ENCODE measurements at places on chromosomes 13 and 19.
A peak's percentile ranks its signal among the peaks of the same experiment; 100 is the strongest.

DNA sequence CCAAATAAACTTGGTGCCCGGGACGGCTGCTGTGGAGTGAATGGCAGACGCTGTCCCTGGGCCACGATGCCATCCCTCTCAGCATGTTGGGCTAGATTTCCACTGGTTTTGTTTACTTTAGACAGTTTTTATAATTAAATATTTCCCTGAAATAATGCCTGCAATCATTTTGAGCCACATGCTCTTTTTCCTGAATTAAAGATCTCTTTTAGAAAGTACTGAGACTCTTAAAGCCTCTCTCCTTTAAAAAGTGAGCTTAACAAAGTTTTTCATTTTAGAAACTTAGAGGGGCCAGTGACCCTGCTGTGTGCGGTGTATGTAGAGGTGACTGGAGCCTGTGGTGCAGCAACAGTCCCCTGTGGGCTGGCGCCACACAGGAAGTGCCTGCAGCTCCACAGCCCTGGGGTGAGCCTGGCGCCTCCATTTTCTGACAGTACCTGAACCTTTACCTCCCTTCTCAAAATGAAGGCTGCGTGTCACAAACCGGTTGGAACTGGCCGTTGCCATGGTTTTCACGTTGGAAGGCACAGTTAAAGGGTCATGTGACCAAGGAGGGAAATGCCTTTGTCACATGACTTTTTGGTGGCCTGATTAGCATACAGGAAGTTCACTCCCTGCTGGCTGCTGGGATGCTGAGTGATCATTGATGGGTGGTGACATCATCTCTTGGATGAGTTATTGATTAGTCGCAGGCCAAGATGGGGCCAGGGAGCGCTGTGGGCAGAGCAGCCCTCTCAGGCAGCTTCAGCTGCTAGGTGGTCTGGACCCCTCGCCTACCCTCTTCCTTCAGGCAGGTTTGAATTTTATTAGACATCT is 26.3 kb downstream of the TSSK6 start:
- DNase-seq: peak; percentile 87

DNA sequence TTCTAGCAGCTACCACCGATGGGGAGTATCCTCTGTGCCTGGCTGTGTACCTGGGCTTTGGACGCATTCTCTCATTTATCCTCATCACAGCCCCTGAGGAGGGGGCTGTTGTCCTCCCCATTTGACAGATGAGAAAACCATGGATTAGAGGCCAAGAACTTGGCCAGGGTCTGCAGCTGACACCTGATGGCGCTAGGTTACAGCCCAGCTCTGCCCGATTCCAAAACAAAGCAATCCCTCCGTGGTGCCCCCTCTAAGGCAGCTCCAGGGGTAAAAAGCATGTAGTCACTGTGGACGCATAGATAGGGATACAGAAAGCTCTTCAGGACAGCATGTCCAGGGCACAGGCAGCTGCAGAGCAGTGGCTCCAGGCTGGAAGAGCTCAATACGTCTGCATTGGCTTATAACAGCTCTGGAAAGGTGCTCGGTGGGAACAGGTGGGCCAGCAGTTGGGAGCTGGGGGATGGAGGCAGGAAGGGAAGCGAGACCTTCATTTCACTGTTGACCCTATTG is 35.4 kb upstream of the UQCRFS1 start:
- no peak for DNase-seq

- DNase-seq: peak; percentile 88
These were observed 519.3 kb downstream of the GPC6 start for GRCh38 chr13:93745884-93746283.

GRCh38 chr13:70310396-70311119 is 202.3 kb upstream of the KLHL1 start:
- DNase-seq: no peak

DNA sequence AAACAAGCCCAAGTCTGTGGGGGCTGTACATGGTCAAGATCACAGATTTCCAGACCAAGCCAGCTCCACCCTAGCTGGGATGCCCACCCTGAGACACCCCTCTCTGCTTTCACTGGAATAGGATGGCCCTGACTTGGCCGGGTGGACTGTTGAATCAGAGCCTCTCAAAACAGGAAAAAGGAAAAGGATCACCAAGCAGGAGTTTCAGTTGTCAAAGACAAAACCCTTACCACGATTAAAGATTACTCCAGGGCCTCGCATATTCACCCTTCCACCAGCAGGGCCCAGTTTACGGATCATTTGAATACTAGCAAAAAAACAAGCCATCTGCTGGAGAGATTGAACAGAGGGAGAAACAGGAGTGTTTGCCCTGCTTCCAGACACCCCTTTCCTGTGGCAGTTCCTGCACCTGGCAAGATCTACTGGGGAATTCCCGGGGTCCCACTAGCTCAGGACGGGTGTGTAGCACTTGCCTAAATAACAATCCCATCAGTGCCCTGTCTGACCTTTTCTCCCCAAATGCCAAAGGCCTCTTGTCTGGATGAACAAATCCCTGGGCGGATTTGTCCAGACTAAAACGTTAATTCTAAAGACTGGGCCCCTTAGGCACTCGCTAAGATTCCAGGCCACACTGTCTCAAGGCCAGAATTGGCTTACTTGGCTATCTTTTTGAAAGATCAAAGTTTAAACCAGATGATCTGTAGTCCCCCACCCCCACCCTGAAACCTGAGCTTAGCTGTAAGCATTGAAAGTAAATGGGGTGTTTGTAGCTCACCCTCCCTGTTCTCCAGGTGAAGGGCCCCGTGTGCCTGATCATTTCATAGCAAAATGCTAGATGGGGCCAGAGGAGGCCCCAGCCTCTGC is 38.4 kb downstream of the ACTN4 start:
- peak; percentile 66 for DNase-seq

GRCh38 chr13:109667056-109667455 is 119.3 kb downstream of the IRS2 start:
- peak; percentile 64 for DNase-seq

DNA sequence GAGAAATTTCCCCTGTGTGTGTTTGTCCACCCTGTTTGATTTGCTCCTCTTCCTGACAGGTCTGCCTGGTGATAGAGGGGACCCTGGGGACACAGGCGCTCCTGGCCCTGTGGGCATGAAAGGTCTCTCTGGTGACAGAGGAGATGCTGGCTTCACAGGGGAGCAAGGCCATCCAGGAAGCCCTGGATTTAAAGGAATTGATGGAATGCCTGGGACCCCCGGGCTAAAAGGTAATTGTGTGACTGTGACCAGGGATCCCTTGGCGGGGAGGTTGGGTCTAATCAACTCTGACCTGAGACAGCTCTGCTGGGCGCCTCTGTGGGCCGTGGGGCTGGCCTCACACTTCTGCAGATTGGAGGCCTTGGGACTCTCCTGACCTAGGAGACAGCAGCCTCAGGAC is 81.4 kb downstream of the RAB20 start:
- DNase-seq: no peak

DNA sequence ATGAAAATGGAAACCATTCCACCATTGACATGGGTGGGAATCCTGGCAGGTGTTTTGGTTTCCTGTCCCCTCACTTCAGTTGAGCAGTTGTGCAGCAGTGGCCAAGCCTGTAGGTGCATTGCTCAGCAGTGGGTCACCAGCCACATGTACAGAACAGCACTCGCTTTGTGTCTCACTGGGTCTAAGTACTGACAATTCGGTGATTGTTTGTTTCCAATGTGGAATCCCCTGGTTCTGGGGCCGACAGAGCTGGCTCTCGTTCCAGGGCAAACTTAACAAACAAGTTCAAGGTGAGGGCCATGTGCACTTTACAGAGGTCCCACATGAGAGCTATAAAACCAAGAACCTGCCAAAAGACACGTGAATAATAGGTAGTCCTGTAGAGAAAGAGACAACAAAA is 54.1 kb upstream of the SPATA13 start:
- DNase-seq: no peak

DNA sequence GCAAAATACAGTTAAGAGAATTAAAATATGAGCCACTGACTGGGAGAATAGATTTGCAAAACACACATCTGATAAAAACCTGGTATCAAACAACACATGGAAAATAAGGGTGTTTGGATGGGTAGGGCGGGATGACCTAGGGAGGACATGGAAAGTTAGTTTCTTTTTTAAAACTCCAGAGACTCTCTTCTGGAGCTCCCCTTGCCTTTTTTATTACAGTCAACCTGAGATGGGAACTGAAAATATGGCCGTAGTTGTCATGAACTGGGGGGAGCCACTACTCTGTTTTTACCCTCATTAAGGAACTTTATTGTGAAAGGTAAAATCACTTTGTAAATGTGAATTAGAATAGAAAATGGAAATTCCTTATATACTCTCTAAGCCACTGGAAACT is 113.0 kb downstream of the ATP11A start:
- no peak for DNase-seq

- no peak for DNase-seq
These were observed 1.1 kb downstream of the RAB8A start for GRCh38 chr19:16112778-16113177.

- no peak for DNase-seq
These were observed 1011.0 kb upstream of the MIR17HG start for GRCh38 chr13:90336507-90336906.

GRCh38 chr13:112725346-112726015 is 35.6 kb downstream of the ATP11A start:
- DNase-seq: no peak

- DNase-seq: no peak
These were observed 14.3 kb downstream of the SPPL2B start for GRCh38 chr19:2342656-2343288.

- DNase-seq: peak; percentile 40
These were observed 38.6 kb downstream of the ZNF823 start for GRCh38 chr19:11699931-11700794.

- DNase-seq: no peak
These were observed 6.3 kb upstream of the PNPLA6 start for GRCh38 chr19:7529246-7529600.

DNA sequence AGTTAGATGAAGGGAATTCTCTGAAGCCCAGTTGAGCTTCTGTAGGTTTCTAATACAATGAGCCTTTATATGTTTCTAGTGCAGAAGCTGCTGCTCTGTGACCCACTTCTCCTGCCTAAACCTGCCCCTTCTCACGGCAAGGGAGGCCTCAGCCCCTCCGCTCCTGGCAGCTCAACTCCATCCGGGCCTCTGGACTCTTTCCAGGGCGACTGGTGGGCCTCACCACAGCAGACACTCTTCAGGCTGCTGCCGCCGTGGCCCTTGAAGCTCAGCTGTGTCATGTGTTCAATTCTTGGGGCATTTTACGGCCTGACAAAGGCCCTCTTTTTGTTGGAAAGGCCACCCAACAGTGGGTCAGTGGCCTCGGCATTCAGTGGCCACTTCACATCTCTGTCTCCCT is 10.0 kb upstream of the C19orf33 start:
- no peak for DNase-seq

GRCh38 chr19:31174948-31175347 is 174.3 kb downstream of the TSHZ3 start:
- no peak for DNase-seq

DNA sequence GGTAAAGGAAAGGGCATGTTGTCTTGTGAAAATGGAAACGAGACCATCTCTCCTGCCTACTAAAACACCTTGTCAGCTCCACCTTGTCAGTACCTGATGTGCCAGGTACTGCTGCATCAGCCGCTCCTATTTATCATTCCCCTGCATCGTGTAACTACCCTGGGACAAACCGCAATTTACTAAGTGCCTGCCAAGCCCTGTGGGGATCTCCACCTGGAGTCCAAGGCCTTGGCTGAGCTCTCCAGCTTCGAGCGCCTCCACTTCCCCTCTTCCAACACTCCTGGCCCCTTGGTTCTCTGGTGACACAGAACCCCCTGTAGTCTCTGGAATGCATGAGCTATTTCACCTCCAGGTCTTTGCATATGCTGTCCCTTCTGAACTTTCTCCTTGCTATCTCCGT is 25.9 kb upstream of the CCNP start:
- no peak for DNase-seq

- DNase-seq: peak; percentile 10
These were observed 137.9 kb downstream of the KATNAL1 start for GRCh38 chr13:30169442-30169841.

GRCh38 chr19:53102206-53102755 is 941 bp downstream of the ZNF160 start:
- DNase-seq: peak; percentile 13

DNA sequence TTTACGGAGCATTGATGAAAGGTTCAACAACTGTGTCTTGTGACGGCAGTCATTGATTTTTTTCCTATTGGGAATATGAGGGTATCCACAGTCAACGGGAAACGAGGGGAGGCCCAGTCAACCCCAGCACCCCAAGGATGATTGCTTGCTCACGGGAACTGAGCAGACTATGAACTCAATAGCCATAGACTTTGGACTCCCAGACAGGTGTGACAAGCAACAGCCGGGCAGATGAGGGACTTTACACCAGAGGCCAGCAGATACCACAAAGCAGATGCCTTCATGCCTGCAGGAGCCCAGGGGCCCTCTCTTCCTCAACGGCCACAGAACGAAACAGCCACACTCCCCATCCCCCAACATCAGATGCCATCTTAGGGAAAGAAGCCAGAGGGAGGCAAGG is 80.3 kb upstream of the FLT1 start:
- DNase-seq: no peak

DNA sequence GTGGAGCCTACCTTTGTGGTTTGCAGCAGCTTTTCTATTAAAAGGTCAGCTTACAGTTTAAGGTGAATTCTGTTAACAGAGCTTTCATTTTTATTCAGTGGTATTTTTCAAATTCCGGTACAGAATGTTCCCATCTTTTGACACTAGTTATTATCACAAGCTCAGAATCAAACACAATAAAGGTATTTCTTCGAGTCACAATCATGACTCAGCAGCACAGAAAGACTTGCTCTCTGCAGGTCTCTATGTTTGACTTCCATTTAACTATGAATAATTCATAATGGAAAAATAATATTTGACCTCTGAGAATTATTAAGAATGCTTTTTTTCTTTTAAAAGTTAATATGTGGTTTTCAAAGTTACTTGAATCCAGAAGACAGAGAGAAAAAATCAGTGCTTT is 28.2 kb downstream of the DACH1 start:
- DNase-seq: peak; percentile 5

DNA sequence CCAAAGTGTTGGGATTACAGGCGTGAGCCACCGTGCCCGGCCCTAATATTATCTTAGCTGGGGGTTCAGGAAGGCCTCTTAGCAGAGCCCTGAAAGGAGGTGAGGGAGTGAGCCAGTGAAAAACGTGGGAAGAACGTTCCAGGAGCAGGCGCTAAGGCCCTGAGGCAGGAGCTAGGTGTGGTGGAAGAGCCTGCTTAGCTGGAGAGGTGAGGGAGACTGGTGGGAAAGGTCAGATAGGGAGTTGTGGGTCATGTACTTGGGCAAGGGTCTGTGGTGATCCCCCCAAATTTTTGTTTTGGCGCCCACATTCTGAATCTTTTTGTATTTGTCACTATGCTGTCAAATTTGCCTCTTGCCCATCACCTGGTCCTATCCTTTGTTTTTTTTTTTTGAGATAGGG is 5.1 kb upstream of the INAFM1 start:
- DNase-seq: no peak

GRCh38 chr13:111586291-111586690 is 265.8 kb downstream of the TEX29 start:
- DNase-seq: no peak

GRCh38 chr13:74986609-74987008 is 495.4 kb downstream of the TBC1D4 start:
- DNase-seq: no peak

GRCh38 chr19:46571495-46571894 is 29.6 kb upstream of the CALM3 start:
- DNase-seq: peak; percentile 12

- peak; percentile 39 for DNase-seq
These were observed 20.7 kb downstream of the CLDN10 start for GRCh38 chr13:95573221-95573620.

Data from amniotic epithelial cell (primary cell).